ENCODE measurements at places on chromosomes 7 and 10.

- DNase-seq = no peak
These were observed 26.4 kb downstream of the AUTS2 start for GRCh38 chr7:69624435-69625230.

GRCh38 chr10:70771311-70772194 lies 13.6 kb downstream of the TBATA start:
- no peak for DNase-seq

DNA sequence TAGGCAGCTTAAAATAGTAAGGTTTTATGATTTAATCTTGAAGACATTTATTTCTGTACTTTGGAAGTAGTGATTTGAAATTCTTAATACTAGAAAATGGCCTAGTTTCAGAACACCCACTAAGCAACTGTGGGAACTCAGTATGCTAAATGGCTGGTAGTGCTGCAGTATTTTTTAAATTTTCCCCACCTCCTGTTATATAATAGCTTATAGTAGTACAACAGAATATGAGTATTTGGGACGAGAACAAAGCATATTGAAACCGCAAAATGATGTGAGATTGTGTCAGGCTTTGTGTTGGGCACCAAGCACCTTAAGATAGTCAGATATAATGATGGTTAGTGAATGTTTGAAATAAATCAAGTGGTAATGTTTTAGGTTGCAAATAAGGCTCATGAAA lies 8.1 kb downstream of the SHOC2 start:
- no peak for DNase-seq

GRCh38 chr10:61642676-61643075 lies 20.1 kb upstream of the CABCOCO1 start:
- no peak for DNase-seq

DNA sequence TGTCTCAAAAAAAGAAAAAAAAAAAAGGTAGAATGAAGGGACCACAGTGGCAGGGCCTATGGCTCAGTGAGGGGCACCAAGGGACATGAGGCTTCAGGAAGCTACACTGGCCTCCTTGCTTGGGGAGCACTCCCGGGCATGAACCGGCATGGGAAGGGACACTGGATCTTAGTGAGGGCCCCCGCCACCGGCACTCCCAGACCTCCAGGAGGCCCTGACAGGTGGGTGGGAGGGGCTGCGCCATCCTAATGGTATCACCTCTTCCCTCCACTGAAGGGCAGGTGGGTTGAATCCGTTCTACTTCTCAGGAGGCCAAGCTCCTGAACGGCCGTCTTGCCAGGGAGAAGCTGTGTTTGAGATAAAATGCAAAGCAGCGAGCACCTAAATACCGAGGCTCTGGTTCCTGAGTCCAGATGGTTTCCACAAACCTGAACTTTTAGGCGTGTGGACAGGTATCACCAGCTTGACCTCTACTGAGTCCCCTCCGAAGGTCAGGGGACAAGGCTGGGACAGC lies 69.8 kb downstream of the C10orf143 start:
- no peak for DNase-seq

- no peak for DNase-seq
These were observed 233.5 kb upstream of the MGMT start for GRCh38 chr10:129233351-129234148.

DNA sequence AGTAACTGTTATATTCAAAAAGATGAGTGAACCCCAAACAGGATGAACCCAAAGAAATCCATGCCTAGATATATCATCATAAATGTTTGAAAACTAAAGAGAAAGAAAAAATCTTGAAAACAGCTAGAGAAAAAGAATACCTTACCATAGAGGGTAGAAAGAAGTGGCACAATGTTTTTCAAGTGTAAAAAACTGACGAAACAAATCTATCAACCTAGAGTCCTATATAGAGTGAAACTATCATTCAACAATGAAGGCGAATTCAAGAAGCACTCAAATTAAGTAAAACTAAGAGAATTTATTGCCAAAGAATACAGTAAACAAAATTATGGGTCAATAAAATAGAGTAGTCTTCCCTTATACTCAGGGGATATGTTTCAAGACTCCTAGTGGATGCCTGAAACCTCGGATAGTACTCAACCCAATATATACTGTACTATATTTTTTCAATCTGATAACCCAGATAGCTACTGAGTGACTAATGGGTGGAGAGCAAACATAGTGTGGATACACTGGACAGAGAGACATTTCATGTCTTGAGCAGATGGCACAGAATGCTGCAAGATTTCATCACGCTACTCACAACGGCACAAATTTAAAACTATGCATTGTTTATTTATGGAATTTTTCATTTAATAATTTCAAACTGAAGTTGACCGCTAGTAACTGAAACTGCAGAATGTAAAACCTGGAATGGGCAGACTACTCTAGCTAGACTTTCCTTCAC lies 52.6 kb upstream of the TMEM106B start:
- DNase-seq = no peak

- DNase-seq = no peak
These were observed 967.8 kb upstream of the SORCS1 start for GRCh38 chr10:108132303-108132702.

GRCh38 chr10:126170776-126171175 lies 217.5 kb downstream of the ADAM12 start:
- DNase-seq = no peak

DNA sequence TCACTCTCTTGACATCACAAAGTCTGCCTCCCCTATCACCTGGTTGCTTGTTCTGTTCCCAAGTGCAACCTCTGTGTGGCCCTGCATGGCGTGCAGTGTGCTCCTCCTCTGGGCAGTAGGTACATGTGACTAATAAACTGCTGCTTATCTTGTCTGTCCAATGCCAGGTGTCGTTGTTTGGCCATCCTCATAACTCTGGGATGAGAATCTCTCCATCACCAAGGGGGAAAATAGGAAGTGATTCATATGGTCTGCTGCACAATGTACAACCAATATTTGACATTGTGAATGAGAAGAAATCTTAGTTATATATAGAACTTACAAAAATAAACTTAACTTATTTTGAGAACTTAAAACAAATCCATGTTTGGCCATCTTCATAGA lies 135.2 kb downstream of the INHBA start:
- DNase-seq = no peak
